Stimulated activated naive CD4-positive, alpha-beta T cell (primary cell): ENCODE measurements at places on chromosomes 7 and 10.
A peak's percentile ranks its signal among the peaks of the same experiment; 100 is the strongest.

DNA sequence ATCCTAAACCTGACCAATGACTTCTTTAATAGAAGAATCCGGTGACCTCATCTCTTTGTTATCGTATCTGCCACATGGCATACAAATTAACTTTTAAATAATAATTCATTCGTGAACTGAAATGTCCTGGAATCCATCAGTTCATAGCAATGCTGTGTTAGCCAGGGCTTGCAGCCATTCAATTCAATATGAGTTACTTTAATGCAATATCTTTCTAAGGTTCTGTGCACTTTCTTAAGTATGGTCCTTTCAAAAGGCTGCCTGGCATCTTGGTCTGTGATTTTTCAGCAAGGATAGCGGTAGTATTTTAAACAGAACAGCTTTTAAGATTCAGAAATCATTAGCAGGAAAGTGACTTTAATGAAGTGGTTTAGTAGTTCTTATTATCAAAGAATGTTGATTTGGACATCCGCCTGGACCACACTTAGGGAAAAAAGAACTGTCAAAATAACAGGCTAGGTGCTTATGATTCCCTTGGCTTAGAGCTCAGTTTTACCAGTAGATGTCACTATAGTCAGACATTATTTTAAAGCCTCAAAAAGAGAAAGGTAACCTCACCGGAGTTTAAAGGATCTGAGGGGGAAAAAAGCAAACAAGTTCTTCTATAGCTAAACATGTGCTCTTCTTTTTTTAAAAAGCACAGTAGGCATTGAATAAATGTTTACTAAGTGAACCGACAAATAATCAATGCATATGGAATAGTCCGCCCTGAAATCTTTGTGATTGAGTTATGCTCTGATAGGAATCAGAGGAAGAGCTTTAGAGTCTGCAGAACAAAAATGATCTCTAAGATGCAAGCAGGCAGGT lies 22.7 kb downstream of the SLC35G1 start:
- no peak for DNase-seq

- DNase-seq: no peak
Observed at GRCh38 chr7:16462431-16462889, 3.1 kb downstream of the SOSTDC1 start.

GRCh38 chr10:81680359-81680758 lies 194.6 kb upstream of the NRG3 start:
- no peak for DNase-seq

DNA sequence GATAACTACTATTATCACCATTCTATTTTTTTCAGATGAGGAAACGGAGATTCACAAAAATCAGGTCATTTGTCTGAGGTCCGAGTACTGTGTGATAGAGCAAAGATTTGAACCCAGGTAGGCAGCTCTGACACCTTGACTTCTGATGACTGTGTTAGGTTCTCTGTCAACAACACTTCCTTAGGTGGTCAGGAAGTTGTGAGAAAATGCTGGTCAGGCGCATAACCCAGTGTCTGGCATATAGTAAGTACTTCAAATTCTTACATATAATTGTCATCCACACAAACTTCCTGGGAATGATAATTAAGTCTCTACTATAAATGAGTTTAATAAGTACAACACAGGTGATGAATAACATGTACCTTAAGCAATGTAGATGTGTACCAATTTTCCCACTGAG lies 381.5 kb downstream of the NEBL start:
- no peak for DNase-seq

GRCh38 chr7:89780291-89780690 lies 374.0 kb upstream of the STEAP1 start:
- no peak for DNase-seq

DNA sequence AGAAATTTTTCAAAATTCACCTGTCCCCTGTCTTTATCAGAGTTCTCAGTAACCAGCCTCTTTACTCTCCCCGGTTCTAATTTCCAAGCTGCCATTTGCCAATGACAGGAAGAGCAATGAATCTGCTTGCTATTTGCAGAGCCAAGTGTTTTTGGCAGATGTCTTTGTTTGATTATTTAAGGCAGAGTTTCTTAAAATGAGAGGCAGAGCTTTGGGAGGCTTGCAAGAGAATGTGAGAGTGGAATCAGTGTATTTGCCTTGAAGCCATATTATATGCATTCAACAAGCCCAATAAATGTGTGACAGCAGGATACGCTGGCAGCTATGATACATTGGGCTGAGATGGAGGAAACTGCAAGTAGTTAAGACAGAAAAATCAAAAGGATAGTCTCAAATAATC lies 196.5 kb downstream of the PHF14 start:
- no peak for DNase-seq

GRCh38 chr7:154886591-154886990 lies 116.3 kb downstream of the PAXIP1 start:
- no peak for DNase-seq

DNA sequence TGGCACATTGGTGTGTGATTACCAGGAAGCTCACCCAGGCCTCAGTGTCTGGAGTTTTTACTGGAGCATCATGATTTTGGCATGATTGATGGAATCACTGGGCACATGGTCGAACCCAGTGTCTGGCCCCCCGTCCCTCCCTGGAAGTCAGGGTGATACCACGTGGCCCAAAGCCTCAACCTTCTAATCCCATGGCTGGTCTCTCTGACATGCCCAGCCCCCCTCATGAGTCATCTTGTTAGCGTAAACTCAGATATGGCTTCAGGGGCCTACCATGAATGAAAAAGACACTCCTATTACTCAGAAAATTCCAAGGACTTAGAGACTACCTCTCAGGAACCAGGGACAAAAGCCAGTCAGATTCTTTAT lies 109.3 kb downstream of the GRK5 start:
- no peak for DNase-seq

- no peak for DNase-seq
Observed at GRCh38 chr7:120060281-120060680, 212.7 kb upstream of the KCND2 start.

DNA sequence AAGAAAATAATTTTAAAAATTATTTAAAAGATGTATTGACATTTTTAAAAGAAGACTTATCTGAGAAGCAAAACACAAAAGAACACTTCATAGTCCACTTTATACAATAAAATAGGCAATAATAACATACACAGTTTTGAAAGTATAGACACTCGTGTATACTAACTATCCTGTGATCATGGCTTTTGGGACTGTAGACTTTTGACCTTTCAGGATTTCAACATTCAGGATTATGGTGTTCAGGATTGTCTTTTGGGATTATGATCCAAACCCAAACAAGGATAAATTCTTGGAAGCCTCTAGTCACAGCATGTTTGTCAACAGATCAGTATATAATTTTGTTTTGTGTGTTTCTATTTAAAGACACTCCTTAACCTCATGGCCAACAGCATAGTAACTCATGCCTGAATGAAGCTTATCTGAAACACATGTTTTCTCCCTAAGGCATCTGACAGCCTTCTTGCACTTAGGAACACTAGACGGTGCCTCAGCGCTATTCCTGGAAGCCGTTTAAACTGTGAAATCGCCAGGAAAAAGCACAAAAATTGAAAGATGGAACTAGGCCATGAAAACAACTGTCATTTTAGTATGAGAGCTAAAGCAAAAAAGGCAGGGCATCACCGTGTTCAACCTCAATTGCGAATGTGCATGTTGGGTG lies 29.9 kb downstream of the GSAP start:
- no peak for DNase-seq

DNA sequence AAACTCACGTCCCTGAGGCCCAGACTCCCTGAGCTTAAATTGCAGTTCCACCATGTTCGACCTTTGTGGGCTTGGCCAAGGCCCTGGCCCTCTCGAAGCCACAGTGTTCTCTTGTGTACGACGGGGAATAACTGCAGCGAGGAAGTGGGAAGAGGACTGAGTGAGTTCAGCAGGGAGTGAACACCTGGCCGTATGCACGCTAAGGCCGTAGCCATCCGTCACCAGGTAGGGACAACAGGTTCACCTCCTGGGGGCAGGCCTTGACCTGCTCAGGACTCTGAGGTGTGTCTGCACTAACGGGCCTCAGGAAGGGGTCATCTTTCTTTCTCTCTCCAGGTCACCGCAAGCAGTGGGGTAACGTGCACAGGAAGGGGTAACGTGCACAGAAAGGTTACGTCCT lies 67.2 kb upstream of the CTBP2 start:
- no peak for DNase-seq

DNA sequence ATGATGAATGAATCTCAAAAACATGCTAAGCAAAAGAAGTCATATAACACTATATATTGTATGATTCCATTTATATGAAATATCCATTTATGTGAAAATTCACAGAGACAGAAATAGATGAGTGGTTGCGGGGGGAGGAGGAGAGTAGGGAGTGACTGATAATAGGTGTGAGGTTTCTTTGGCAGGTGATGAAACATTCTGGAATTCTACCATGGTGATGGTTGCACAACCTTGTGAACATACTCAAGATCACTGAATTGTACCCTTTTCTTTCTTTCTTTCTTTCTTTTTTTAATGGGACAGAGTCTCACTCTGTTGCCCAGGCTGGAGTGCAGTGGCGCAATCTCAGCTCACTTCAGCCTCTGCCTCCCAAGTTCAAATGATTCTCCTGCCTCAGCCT lies 10.7 kb downstream of the SVOPL start:
- no peak for DNase-seq

GRCh38 chr10:4902571-4903011 lies 60.6 kb upstream of the AKR1C1 start:
- DNase-seq: no peak

DNA sequence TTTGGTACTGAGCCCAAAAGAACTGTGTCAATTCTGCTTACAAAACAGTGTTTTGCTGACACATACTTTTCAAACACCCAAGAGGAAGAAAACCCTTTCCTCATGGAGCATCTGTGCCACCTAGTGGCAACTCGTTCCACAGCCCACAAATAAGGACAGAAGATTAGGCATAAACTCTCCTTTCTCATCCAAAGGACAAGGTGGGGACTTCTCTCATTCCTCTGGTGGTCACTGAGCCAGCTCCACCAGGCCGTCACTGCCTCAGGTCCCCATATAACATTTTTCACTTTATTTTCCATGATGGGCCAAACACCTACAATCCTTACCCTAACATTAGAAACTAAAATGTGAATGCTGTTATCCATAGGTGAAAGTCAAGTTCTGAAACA lies 76.9 kb downstream of the RNF216 start:
- DNase-seq: peak; percentile 71

GRCh38 chr10:531541-531940 lies 157.9 kb downstream of the DIP2C start:
- no peak for DNase-seq

DNA sequence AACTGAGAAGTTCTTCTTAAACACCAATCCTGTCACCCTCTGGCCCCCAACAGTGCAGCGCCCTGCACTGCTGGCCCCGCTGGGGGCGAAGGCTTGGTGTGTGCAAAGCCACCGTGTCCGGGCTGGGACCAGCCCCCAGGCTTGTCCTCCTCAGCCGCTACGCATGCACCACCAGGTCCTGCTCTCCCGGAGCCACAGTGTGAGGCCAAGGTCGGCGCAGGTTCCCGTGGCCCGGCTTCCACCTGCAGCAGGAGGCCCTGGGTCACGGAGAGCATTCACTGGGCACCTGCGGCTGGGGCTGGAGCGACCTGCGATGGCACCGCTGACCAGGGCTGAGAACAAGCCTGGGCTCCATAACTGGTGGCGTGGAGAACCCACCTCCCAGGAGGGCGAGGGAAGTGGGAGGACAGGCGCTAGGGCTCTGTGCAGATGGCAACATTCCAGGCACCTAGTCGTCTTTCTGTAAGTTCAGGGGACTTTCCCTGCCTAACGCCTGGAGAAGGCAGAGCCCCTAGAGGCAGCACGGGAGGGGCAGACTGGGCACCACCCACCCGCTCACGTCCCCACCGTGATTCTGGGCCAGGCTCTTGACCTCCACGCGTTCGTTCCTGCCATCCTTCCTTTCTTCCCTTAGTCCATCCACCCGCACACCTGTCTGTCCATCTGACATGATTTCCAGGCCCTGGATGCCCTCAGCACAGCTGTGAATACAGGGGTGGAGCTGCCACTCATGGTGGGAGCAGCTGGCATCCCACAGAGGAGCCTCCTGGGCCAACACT lies 271.6 kb downstream of the ELFN1 start:
- no peak for DNase-seq

GRCh38 chr7:47470567-47471357 lies 111.1 kb downstream of the TNS3 start:
- DNase-seq: no peak

DNA sequence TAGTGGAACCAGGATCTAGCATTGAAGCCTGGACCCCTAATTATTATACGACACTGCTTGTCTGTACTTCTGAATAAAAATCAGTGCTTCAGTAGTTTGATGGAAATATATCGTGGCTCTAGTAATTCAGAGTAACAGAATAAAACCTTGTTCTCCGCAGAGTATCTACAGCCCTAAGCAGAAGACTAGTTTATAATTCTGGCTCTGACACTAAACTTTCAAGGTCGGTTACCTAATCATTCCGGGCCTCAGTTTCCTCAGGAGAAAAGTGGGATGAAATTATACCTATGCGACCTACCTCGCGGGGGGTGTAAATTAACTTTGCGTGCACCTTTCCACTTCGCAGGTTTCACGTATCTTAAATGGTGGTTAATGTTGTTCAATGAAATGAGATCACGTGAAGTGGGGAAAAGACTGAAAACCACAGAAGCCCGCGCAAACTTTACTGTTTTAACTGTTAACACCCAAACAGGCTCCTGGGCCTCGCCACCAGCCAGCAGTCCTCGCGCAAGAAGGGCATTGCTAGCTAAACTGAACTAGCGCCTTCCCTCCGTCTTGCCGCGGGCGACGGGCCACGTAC lies 615 bp downstream of the THAP5 start:
- no peak for DNase-seq

DNA sequence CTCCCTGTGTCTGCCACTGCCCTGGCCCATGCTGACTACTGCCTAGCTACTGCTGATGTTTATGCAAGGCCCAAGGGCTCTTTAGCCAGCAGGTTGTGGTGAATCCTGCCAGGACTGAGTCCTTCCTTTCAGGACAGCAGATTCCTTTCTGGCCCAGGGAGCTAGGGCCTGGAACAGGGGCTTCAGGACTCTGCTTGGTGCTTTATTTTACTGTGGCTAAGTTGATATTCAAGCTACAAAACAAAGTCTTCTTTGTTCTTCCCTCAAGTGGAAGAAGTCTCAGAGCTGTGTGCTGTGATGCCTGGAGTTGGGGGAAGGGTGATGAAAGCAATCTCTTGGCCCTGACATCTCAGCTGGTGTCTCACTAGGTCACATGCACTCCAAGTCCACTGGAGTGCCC lies 66.2 kb upstream of the NME8 start:
- no peak for DNase-seq
